ENCODE measurements at places on chromosomes 5 and 9.

GRCh38 chr5:61969755-61970154 lies 336.3 kb upstream of the KIF2A start:
- no peak for DNase-seq

GRCh38 chr9:9492506-9492905 lies 1120.3 kb downstream of the PTPRD start:
- DNase-seq, result no peak

- DNase-seq, result peak; percentile 67
Observed at GRCh38 chr5:139637438-139638089, 10.6 kb upstream of the CXXC5 start.

DNA sequence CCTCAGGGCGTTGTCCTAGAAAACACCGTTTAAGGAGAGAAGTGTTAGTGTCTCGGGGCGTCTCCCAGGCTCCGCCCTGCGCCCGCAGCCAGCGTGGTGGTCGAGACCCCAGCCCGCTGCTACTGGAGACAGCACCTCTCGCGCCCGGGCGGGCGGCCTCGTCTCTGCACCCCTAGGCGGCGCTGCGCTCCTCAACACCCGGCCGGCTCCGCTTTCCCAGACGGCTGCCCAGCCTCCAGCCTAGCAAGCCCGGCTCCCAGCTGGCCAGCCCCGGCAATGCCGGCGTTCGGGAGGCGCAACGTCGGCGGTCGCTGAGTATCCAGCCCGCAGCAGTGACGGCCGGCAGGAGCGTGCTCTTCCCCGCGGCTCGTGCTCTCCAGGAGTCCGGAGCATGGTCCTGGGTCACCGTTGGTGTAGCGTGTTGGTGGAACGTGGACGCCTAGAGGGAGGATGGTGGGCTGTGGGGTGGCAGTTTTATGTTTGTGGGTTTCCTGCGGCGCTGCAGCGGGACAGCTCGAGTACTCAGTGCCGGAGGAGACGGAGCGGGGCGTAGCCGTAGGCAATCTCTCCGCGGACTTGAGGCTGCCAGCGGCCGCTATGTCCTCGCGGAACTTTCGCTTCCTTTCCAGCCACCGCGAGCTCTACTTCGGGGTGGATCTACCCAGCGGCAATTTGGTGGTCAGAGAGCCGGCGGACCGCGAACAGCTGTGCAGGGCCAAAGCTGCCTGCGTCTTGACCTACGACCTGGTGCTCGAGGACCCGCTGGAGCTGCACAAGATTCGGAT lies 536 bp downstream of the PCDHAC1 start:
- DNase-seq, result no peak

- no peak for DNase-seq
Observed at GRCh38 chr5:2378976-2379375, 372.5 kb downstream of the IRX2 start.

DNA sequence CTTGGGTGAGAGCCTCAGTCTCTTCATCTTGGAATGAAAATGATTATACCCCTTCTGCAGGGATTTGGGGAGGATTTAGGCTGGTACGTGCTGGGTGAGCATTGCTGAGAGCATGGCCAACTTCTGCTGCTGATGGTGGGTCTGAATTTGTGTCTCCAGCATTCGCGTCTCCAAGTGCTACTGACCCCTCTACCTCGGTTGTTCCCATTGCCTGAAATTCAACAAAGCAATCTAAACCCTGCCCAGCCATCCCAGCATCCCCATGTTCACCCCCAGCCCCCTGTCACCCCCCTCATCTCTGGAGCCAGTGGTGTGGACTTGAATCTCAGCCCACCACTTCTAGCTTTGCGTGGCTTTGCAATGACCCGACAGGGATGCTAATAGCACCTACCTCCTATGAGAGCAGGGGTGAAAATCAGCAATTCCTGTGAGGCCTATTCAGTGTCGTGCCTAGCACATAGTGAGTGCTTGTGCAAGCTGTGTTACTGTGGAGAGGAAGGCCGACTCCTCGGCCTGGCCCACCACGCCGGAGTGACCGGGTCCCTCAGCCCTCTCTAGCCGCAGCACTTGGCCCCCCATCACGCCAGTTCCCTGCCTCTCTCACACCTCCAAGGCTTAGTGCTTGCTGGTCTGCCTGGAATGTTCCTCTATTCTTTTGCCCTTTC lies 43.4 kb upstream of the SH3PXD2B start:
- no peak for DNase-seq

DNA sequence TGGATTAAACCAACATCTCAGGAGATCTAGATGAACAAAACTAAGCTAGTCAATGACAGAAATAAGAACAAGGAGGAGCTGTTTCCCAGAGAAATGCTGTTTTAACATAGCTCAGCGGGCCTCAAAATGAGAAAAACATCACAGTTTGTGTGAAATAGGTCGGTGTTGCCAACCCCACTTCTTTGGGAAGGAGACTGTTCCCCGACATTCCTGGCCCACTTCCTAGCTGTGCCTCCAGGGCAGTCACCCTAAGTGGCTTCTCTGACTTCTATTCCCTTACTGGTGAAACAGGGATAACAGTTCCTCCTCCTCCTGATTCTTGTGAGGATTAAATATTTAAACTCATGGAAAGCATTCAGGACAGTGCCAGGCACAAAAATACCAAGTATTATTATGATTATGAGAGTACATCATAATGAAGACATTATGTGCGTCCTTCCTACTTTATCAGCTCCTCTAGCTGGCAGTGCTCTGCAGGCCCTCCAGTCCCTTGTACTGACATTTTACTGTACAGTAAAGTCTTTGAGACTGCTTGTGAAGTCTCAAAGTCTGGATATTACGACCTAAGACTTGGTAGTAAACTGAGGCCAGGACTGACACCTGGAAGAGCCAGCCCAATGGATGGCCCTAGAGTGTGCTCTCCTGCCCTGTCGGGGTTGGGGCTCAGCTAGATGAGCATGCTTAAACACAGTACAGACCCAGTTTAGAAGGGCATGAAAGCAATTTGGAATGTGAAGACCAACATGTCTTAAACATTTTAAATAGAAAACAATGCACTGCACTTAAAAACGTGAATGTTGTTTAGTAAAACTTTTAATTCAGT lies 7.3 kb downstream of the ISCA1 start:
- DNase-seq, result no peak

DNA sequence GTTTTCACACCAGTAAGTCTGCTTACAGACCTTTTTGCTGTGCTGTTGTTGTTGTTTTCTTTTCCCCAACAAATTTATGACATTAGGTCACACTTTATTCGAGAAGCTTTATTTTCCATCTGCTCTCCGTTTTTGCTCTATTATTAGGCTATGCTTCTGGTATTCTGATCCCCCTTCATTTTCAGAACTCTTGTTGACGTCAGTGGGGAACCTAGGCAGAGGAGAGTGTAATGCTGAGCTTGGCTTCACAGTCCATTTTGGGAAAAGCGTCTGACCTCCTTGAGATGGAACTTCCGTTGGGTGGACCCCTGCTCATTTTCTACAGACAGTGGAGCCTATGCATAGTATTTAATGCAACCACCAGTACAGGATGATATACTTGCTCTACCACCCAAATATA lies 387.9 kb upstream of the MEF2C start:
- DNase-seq, result no peak
